Heart right ventricle (tissue), 16 donors: ENCODE measurements at places on chromosomes 4 and X.

DNA sequence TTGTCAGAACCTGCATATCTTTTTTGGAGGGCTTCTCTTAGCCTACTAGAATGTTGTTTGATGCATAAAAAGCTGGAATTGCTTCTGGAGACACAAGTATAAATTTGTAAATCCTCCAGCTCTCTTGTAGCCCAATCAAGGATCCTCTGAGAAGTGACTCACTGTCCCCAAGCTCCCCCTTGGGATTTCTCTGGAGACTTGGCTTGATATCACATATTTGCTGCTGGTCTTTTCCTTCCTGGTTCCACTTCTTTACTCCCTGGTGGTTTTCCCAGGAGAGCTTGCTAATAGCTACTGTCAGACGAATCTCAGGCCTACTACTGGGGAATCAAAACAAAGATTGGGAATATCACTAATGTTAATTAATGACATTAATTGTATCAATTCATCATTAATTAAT, 173.1 kb downstream of the STK32B start:
- no peak for DNase-seq

GRCh38 chr4:59247032-59247431, 1953.1 kb upstream of the ADGRL3 start:
- DNase-seq = no peak

DNA sequence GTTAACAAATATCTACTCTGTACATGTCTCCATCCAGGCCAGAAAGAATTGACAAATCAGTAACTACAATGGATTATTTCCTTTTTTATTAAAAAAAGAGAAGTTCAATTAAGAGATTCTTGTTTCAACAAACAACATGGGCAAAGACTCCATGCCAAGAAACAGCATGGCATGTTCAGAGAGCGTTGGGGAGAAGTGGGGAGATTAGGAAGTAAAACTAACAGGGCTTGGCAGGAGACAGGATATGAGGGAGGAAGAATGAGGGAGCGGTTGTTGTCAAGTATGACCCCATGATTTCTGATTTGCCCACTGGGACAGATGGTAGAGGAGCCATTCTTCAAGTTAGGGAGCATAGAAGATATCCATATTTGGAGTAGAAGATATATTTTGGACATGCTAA, 128.4 kb downstream of the RNF150 start:
- DNase-seq = no peak

GRCh38 chrX:107842715-107843400, 17.2 kb downstream of the MID2 start:
- no peak for DNase-seq

GRCh38 chr4:18366892-18367291, 345.3 kb upstream of the LCORL start:
- DNase-seq = no peak
